ENCODE measurements at places on chromosomes 16 and 17.
A peak's percentile ranks its signal among the peaks of the same experiment; 100 is the strongest.

DNA sequence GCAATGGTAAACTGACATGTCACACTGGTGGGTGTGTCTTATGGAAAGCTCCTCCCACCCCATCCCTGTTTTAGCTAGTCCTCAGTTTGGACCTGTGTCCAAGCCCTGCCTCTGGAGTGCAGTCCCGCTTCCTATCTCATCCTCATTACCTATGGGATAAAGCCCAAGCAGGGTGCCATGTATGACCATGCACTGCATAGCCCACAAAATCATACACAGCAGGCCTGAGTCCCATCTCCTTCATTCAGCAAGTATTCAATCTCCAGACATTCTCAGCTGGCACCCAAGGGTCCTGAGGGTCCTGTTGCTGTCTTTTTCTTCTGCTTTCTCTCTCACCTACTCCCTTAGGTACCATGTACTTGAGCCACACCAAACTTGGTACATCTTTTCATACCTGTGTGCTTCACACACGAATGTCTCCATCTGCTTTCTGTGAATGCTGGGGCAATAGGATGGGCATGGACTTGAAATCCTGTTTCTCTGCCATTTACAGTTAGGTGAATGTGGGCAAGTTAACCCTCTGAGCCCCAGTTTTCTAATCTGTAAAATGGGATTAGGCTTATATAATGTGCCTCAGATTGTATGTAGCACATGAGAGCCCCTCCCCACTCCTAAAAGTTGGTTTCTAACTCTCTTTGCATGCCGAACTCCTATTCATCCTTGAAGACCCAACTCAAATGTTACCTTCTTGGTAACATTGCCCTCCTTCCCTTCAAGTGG is 28.5 kb downstream of the TNS4 start:
- DNase-seq = no peak

- no peak for DNase-seq
Observed at GRCh38 chr17:75075597-75076336, 12.0 kb upstream of the SLC16A5 start.

GRCh38 chr16:77971306-77972061 is 50.9 kb upstream of the CLEC3A start:
- DNase-seq = no peak

DNA sequence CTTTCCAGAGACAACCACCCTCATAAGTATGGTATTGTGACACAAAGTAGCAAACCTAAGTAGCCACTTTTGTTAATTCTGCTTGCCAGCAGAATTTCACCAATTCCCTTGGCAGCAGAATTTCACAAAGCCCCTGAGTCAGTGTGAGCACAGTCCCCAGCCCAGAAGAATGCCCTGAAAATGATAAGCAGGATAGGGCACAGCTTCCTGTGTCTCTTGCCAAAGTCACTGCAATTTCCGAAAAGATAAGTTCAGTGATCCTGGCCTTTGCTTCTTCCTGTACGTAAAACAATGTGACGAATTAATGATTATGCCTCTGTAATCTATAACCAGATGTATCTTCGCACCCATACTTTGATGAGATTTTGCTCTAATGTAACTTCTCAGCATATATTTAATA is 16.0 kb upstream of the WIPF2 start:
- DNase-seq = no peak

DNA sequence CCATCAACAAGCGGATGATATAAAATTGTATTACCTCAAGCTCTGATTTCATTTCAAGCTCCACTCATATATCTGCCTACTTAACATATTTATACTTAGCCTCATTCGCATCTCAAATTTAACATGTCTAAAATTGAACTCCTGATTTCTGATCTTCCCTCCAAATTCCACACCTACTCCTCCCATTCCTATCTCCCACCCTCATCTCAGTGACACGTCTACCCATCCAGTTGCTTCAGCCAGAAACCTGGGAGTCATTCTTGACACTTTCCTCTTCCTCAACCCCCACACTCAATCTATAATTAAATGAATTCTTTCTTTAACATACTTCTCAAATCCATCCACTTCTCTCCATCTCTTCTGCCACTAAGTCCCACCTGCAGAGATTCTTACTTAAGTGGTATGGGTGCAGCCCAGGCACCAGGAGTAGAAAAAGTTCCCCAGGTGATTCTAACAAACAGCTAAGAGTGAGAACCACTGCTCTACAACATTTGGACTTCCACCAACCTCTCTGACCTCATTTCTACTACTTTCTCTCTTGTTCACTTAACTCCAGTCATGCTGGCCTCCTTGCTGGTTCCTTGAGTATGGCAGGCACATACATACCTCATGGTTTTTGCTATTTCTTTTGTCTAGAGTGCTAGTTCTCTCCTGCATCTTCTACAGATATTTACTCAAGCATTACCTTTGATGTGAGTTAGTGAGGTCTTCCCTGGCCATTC is 18.1 kb downstream of the SPOP start:
- no peak for DNase-seq

DNA sequence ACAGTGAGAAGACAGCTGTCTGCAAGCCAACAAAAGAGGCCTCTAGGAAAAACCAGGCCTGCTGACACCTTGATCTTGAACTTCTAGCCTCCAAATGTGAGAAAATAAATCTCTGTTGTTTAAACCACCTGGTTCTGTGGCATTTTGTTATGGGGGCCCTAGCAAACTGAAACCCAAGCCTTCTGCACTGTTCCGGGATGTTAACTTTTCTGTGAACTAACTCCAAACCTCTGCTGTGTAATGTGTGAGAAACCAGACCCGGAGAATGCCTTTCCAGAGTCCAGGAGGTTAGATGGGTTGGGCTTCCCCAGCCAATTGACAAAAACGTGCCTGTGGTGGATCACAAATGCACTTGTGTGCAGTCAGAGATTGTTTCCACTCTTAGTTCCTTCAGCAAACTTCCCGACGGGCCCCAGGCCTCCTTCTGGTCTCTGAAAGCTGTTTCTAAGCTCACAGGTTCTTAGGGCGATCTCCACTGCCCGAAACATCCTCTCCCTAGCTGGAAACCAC is 13.6 kb upstream of the GGA2 start:
- DNase-seq = no peak

- no peak for DNase-seq
Observed at GRCh38 chr16:27784351-27785306, 234.7 kb downstream of the KATNIP start.

DNA sequence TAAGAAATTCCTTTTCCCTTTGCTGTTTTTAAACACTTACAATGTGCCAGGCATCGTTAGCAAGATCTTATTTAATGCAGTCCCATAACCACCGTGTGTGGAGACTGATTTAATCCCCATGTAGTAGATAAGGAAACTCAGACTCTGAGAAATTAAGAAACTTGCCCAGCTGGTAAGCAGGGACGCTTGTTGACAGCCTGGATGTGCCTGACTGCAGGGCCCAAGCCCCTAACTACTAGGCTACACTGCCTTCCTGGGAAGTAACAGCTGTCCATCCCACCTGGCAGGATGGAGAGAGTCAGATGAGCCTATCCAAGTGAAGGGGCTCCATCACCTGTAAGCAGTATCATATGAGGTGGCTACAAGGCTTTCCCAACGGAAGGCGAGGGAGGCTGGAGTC is 23.1 kb downstream of the CDK5RAP3 start:
- DNase-seq = no peak

DNA sequence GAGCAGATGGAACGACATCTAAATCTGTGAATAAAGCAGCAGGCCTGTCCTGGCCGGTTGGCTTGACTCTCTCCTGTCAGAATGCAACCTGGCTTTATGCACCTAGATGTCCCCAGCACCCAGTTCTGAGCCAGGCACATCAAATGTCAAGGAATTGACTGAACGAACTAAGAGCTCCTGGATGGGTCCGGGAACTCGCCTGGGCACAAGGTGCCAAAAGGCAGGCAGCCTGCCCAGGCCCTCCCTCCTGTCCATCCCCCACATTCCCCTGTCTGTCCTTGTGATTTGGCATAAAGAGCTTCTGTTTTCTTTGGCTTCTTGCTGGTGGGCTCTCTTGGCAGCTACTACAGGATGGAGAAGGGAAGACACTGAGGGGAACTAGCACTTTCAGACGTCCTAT is 4.1 kb upstream of the RSAD1 start:
- DNase-seq = no peak

DNA sequence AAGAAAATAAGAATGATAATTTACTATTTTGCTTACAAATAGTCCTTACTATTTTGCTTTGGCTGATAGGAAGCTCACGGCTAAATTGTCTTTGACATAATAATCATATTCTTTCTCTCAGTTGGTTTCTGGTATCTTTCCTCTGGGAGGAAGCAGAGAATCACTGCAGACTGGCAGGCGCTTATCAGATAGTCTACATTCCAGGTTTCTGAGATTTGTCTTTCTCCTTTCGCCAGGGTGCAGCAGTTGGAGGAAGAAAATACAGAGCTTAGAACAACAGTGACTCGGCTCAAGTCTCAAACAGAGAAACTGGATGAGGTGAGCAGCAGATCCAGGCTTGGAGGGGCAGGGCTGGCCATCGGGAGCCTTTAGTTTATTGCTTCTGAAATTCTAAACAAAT is 136.1 kb downstream of the RAB11FIP4 start:
- peak; percentile 54 for DNase-seq

- no peak for DNase-seq
Observed at GRCh38 chr16:50360779-50361178, 8.0 kb downstream of the BRD7 start.

GRCh38 chr16:23505180-23505665 is 5.1 kb downstream of the GGA2 start:
- no peak for DNase-seq

- no peak for DNase-seq
Observed at GRCh38 chr17:33463887-33464286, 170.8 kb upstream of the ASIC2 start.

DNA sequence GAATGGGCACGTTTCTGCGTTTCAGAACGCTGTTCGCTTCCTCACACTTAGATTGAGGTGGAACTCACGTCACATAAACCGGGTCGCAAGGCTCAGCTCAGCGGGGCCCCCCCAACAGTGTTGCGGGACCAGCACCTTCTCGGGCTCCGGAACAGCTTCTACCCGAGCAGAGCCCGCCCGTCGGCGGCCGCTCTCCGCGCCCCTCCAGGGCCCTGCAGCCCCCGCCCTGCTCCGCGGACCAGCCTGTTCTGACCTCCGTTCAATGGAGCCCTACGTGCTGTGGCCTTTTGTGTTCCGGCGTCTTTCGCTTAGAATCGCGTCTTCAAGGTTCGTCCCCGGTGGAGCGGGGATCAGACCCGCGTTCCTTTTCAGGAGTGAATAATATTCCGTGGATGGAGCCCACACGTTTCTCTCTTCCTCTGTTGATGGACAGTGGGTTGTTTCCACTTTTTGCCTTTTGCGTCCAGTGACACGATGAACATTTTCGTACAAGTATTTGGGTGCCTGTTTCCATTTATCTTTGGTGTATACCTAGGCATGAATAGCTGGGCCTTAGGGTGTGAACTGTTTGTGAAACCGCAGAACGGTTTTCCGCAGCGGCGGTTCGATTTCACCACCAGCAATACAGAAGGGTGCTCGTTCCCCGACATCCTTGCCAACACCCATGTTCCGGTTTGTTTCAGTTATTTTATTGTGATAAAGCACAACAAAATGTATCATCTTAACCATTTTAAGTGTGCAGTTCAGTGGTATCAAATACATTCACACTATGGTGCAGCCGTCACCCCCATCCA is 2.3 kb upstream of the SLC22A31 start:
- DNase-seq = no peak

DNA sequence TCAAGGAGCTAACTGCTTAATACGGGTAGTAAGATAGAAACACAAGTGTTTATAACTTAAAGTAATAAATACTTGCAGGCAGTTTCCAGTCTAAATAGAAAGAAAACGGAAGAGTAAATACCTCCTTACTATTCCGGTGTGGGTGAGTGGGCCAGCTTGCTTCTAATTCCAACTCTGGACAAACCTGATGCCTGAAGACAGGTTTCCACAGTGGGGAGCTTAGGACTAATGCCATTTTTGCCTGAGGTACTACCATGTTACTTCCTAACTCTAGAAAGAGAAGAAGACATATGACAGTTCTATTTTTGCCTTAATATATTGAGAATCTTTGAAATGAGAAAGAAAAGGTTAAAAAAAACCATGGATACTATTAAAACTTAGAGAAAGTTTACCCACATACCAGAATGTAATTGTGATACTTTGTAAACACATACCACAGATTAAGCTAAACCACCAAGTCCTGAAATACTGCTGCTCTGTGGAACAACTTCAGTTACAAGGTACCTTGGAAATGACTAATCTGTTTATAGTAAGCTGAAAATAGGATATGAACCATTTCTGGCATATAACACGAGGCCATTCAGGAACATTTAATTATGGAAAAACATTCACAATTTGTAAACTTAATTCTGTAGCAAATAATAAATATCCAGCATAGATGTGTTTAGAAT is 70.2 kb downstream of the ZZEF1 start:
- peak; percentile 30 for DNase-seq

GRCh38 chr16:31371619-31372484 is 16.9 kb downstream of the ITGAX start:
- DNase-seq = no peak

GRCh38 chr16:26345966-26346365 is 654.2 kb downstream of the HS3ST4 start:
- no peak for DNase-seq

- DNase-seq = no peak
Observed at GRCh38 chr17:78412403-78412802, 34.0 kb downstream of the PGS1 start.

DNA sequence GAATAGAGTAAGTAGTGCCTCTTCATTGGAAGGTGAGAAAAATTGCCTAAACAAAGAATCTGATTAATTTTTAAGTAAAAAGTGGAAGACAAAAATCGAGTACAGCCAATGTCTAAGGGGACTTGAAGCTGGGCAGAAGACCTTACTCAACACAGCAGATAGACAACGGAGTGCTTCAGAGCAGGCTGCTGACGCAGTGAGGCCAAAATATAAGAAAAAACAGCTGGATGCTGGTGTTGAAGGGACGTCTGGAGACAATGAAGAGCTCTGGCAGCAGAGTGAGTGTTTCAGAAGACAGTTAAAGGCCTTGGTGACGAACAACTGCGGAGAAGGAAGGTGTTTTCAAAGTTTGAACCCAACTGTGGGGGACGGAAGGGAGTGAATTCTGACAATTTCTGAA is 169.8 kb downstream of the MRTFB start:
- DNase-seq = no peak

- no peak for DNase-seq
Observed at GRCh38 chr16:68519225-68519745, 19.8 kb upstream of the ZFP90 start.

DNA sequence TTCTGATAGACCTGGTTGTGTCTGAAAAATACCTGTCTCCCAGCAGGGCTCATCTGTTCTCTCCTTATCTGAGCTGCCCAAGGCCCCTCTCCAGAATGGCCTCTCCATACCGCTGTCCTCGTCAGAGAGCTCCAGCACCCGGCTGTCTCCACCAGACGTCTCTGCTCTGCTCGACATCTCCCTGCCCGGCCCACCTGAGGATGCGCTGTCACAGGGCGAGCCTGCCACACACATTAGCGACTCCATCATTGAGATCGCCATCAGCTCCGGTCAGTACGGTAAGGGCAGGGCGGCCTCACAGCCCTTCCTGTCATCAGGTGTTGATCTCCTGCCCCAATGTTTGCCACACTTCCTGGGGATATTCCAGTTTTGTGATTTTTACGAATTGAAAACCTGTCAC is 10.2 kb upstream of the JPT2 start:
- DNase-seq = no peak

All from amniotic stem cell (primary cell).